ENCODE measurements at places on chromosomes 2 and 18.

DNA sequence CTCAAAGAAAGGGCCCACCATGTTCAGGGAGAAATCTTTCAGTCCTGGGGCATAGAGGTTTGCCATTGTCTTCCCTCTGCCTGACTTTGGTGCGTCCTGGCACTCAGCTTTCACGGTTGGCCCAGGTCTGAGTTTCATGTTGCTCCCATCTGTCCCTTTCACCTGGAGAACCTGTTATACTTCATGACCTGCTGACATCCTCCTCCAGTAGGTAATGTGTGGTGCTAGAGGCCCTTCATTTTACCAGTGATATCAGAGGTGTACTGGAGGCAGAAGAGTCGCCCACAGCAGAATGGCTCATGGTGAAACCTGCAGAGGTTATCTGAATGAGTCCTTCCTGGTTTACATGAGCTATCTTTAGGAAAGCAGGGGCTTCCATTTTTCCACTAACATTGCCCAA, 128.8 kb upstream of the DLX2 start:
- no peak for DNase-seq

DNA sequence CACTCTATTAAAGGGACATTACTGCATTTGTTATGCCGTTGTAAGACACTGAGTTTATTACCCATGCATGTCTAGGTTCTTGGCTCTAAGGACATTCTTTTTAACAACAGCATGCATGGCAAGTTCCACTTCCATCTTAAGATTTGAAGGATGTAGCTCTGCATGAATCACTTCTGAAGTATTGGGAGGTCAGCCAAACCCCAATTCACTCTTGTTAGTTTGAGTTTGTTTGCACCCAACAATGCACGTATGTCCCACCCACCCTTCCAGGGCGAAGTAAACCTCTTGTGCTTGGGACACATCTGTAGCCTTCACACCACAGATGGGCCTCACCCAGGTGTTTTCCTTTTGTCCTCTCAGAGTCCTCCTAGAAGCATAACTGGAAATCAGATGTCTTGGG, 5.6 kb upstream of the LAMA3 start:
- DNase-seq, result no peak

- no peak for DNase-seq
Observed at GRCh38 chr18:26634631-26635030, 86.3 kb upstream of the KCTD1 start.

- DNase-seq, result no peak
Observed at GRCh38 chr2:127680706-127681287, 5.5 kb upstream of the LIMS2 start.

GRCh38 chr2:10838734-10839133, 26.1 kb upstream of the PDIA6 start:
- no peak for DNase-seq

DNA sequence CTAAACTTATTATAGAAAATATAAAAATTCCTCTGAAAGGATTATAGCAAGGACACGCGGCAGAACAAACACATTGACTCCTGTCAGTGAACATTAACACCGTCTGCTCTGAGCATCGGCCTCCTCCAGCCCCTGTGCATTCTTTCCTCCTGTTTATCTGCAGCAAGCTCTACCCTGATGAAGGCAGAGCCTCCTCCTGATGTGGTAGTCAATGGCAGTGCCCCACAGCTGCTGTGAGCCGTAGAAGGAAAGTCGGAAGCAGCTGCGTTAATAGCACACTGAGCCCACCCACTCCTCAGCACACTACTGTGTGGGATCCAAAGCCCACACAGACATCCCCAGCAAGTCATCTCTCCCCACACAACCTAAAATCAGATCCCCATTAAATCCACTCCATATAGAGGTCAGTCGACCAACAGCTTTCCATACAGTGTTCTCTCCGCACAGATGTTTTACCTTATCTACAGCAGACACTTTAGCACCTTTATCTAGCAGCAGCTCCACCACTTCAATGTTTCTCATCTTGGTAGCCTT, 41.0 kb downstream of the KIDINS220 start:
- no peak for DNase-seq
